NCI-H146 (cell line): ENCODE measurements at places on chromosomes 6 and 20.

- no peak for DNase-seq
Observed at GRCh38 chr20:13717631-13718044, 67.1 kb downstream of the ESF1 start.

DNA sequence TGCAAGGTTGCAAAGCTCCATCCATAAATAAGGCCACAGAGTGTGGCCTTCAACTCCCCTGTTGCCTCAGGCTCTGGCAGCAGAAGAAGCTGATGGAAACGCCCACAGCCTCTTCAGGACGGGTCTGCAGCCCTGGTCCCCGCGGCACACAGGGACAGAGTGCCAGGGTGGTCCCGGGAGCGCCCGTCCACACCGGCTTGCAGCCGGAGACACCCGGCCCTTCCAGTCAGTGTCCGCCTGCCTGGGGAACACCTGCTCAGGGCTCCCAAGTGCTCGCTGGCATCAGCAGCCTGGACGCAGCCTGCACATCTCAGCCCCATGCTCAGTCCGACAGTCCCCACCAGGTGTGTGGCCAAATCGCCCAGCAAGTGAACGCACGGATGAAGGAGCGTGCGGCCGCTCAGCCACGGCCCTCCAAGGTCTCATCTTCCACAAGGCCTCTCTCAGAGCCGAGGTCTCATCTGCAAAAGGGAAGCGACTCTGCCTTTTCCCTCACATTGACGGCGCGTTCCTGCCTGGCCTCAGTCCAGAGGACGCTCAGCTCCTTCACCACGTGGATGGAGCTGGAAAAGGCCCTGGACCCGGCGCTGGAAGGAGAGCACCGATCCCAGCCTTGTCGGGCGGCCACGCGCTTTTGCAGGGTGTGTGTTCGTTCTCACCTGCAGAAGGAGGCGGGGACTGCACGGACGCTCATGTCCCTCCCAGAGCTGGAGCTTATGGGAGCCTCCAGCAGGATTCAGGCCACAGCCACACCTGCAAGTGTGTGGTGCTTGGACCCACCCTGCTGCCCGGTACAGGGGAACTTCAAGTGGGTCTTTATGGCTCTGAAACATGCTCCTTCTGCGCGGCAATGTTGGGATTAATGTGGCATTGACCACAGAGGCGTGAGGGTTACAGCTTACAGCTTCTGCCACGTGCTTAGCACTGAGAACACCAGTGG lies 180.4 kb downstream of the DLL1 start:
- DNase-seq = no peak

DNA sequence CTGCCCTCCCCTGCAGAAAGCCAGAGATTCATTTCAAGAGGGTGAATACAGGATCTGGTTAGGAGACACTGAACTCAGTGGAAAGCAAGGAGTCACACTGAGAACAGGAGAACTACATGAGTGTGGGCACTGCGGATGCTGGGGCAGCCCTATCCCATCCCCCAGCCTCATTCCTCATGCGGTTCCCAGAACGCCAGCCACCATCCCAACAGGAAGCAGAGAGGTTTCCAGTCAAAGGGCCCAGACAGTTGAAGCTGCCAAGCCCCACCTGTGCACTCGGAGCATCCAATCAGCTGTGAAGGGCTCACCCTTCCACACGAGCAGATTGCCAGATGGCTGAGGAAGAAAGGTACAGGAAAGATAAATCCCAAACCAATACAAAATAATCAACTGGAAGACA lies 50.7 kb upstream of the PRND start:
- no peak for DNase-seq

- no peak for DNase-seq
Observed at GRCh38 chr20:47850146-47850545, 64.9 kb upstream of the SULF2 start.

GRCh38 chr6:133130863-133131262 lies 110.3 kb upstream of the EYA4 start:
- DNase-seq = peak; percentile 34

- DNase-seq = no peak
Observed at GRCh38 chr6:42404484-42404883, 47.2 kb downstream of the TRERF1 start.

GRCh38 chr6:155274106-155274505 lies 10.3 kb downstream of the CLDN20 start:
- no peak for DNase-seq

- DNase-seq = no peak
Observed at GRCh38 chr6:157068691-157069324, 254.5 kb downstream of the TMEM242 start.

- DNase-seq = no peak
Observed at GRCh38 chr6:34155471-34156300, 9.8 kb upstream of the GRM4 start.

GRCh38 chr20:43507150-43508080 lies at the start of gene L3MBTL1:
TSS of gene L3MBTL1 (plus strand) at chr20:43507697. CDS start at chr20:43513504, 5,807 bp downstream.
- DNase-seq = peak; percentile 71

GRCh38 chr6:51654647-51655046 lies 432.8 kb downstream of the PKHD1 start:
- no peak for DNase-seq

DNA sequence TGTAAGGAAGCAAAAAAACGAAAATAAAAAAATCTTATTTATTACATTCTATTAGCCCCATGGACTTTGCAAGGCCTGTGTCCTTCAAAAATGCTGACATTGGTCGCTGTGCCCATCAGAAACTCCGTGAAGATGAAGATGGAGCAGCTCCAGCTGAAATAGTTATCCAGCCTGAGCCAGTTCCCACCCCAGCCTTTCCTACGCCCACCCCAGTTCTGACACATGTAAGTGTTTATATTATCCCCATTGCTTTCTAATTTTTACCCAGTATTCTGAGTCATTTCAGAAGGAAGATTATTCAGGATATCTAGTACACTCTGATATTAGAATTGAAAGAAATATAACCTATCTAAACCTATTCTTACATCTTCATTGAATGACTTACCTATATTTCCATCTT lies 217.7 kb downstream of the ARHGAP18 start:
- DNase-seq = no peak

DNA sequence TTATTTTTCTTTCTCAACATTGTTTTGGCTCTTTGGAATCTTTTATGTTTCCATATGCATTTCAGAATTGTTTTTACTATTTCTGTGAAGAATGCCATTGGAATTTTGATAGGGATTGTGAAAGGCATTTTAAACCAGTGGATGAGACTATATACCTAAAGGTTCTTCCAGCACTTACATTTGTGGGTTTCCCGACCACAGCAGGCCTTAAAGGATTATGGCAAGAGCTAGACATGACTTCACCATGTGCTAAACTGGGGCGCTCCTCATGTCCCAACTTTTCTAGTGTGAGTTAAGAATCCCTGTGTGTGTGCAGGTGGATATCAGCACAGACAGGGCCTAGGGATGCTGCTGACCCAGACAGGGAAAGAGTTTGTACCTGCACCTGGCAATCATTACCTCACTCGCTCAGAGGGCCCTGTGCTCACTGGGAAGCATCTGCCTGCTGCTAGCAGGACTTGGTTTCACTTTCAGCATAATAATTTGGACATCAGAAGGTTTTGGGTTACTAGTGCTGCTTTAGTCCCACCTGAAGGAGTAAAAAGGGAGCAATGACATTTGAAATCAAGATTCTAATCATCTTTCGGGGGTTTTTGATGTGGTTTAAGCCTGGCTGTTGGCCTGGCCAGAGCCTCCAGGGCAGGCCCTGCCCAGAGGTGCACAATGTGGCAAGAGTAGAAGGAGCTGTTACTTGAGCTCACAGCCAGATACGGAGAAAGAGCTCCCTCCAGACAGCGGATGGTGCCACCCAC lies 137.1 kb downstream of the CDC5L start:
- DNase-seq = no peak

GRCh38 chr20:19729672-19730071 lies 28.4 kb upstream of the RIN2 start:
- DNase-seq = no peak
